Tibial nerve (tissue), 4 donors: ENCODE measurements at places on chromosomes 6 and 20. TPM values are rescaled to one million over a fixed set of nuclear protein-coding genes. Genes with fewer than 3 reads are reported as not detected.
A peak's percentile ranks its signal among the peaks of the same experiment; 100 is the strongest.

GRCh38 chr6:109920911-109921310, 57.2 kb upstream of the GPR6 start:
- H3K27ac ChIP-seq = no peak overlapping the region
- H3K36me3 ChIP-seq = no peaks in the 10 kb centered on the region
- H3K27me3 ChIP-seq = no peaks in the 10 kb centered on the region
- H3K4me3 ChIP-seq = no peak overlapping the region

- DNase-seq = no peak
- H3K27ac ChIP-seq = no peak overlapping the region
- H3K36me3 ChIP-seq = no peaks in the 10 kb centered on the region
- no peaks in the 10 kb centered on the region for H3K27me3 ChIP-seq
- no peak overlapping the region for H3K4me3 ChIP-seq
- no peaks in the 10 kb centered on the region for H3K4me1 ChIP-seq
Measured at GRCh38 chr6:83539678-83540077, 27.3 kb downstream of the PRSS35 start.

- H3K27me3 ChIP-seq = no peaks in the 10 kb centered on the region
- no peaks in the 10 kb centered on the region for H3K36me3 ChIP-seq
- DNase-seq = peak; percentile 36
Measured at GRCh38 chr6:35016502-35017321, 124.4 kb downstream of the TCP11 start.

GRCh38 chr6:111899531-111899930, 26.3 kb upstream of the FYN start:
- no peaks in the 10 kb centered on the region for H3K4me1 ChIP-seq
- DNase-seq = no peak
- no peaks in the 10 kb centered on the region for H3K27me3 ChIP-seq
- H3K36me3 ChIP-seq = no peaks in the 10 kb centered on the region
- H3K27ac ChIP-seq = no peak overlapping the region

DNA sequence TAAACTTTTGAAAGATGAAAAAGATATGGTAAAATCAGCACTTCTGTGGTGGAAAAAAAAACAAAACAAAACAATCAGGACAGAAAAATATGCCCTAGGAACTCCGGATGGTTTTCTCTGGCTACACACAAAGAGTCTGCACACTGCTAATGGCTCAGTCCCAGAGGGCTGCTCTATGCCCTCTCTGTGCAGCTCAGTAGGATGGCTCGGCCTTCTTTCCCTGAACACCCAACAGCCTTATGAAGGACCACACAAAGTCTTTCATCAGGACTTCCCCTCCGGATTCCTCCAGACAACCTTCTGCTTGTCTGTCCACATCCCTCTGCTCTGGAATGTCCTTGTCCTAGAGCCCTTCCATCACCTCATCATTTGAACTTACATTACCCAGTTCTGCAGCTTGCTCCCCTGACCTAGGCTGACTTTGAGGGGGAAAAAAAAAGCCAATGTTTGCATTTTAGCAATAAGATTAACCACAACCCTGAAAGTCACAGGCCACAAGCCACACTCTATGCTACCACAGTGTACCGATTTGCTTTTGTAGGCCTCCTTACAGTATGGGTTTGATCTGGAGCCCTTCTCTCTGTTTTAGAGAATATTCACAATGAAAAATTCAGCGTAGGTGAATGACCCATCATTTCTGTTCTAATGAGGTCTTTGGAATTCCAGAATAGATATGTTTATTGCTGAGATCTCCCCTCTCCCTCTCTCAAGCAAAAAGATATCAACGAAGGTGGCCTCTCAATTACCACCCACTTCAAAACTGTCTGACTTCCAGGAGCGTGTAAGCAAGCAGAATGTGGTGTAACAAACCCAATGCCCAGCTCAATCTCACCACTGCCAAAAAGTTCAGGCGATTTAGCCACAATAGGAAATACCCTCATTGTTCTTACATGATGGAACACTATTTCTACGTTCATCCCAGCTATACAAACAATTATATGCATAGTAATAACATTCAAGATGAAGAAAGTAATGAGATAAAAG, 164.0 kb downstream of the GMDS start:
- H3K4me3 ChIP-seq = no peak overlapping the region
- H3K36me3 ChIP-seq = no peaks in the 10 kb centered on the region
- no peak for DNase-seq

DNA sequence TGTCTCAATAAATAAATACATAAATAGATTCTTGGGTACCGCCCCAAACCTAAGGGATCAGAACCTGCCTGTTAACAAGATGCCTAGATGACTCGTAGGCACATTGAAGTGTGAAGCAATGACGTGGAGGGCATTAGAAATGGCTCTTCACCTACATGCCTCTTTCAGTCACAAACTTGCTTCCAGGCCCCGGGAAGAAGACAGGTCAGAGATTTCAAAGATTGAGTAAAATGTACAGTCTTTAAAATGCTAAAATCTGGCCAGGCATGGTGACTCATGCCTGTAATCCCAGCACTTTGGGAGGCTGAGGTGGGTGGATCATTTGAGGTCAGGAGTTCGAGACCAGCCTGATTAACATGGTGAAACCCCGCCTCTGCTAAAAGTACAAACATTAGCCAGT, 480.8 kb upstream of the JARID2 start:
- no peak for DNase-seq
- no peak overlapping the region for H3K27ac ChIP-seq
- H3K4me1 ChIP-seq = peaks cover 3% of the 10 kb centered on the region
- no peaks in the 10 kb centered on the region for H3K27me3 ChIP-seq

- H3K4me1 ChIP-seq = no peaks in the 10 kb centered on the region
- no peak for DNase-seq
- H3K27me3 ChIP-seq = no peaks in the 10 kb centered on the region
- H3K4me3 ChIP-seq = no peak overlapping the region
- H3K27ac ChIP-seq = no peak overlapping the region
Measured at GRCh38 chr6:80210618-80211017, 104.1 kb downstream of the BCKDHB start.

The SIRPA gene
- total RNA-seq = 36.8 TPM

The IRF4 gene
- total RNA-seq = 6.9 TPM

The UTRN gene
- 370 TPM for total RNA-seq

The TSBP1 gene
- not detected for total RNA-seq

The DNAH8 gene
- total RNA-seq = not detected

The JAG1 gene
- total RNA-seq = 127 TPM
